ENCODE measurements at places on chromosomes 5 and 9.

GRCh38 chr5:68529581-68529980, 314.0 kb downstream of the PIK3R1 start:
- DNase-seq: peak; percentile 23

DNA sequence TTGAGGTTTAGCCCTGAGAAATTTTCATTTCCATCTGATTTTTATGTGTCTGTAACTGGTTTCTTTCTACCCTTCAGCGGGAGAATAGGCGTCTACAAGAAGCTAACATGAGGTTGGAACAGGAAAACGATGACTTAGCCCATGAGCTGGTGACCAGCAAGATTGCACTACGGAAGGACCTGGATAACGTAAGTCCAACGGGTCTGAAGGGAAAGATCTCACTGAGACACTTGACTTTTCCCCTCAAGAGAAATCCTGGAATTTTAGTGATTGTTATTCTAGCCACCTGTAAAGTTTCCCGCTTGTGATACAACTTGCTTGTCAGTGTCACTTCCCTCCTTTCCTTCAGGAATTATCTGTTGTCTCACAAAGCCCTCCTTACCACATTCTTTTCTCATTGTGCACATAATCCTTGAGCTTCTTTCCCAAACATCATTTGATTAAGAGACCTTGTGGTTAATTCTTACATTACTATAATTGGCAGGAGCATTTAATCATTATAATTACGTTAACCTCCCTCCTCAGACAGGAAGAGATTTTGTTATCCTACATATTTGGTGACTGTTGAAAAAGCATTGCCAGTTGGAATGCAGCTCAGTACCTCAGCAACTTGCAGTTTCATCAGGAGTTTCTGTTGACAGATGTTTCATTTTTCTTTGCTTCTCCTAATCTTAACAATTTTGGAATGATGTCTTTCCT, 56.9 kb downstream of the GPR21 start:
- no peak for DNase-seq

GRCh38 chr5:154466147-154466546, 11.9 kb downstream of the HAND1 start:
- no peak for DNase-seq

DNA sequence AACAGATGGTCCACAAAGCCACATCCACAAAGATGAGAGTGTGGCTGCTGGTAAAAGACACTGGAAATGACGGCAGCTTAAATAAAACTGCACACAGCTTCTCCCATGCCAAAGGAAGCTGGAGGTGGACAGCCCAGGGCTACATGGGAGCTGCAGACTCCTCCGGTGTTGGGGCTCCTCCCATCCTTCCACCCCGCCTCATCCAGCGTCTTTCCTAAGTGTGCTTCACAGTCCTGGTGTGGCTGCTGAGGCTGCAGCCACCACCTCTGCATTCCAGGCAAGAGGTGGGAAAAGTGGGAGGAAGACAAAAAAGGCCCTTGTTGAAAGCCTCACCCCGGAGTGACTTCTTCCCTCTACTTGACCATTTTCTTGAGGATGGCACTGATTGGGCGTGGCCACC, 37.0 kb upstream of the IRX4 start:
- no peak for DNase-seq

- no peak for DNase-seq
These were observed 182.3 kb downstream of the IRX2 start for GRCh38 chr5:2569176-2569575.

DNA sequence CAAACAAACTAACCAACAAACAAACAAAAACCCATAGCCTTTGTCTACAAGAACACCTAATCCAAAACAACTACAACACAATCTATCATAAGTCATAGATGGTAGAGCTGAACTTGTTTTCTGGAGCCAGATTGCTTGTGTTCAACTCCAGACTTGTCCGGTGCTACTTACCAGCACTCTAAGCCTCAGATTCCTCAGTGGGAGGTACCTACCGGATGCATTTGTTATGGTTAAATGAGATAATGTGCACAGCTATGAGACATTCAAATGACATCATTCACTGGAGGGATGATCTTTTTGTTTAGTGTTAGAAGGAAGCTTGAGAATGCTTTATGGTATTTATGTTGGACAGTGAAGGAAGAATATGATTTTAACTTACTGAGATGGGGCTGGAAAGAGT, 592.9 kb upstream of the C9orf72 start:
- DNase-seq: no peak

GRCh38 chr9:68883224-68883623, 130.7 kb downstream of the PRKACG start:
- no peak for DNase-seq

DNA sequence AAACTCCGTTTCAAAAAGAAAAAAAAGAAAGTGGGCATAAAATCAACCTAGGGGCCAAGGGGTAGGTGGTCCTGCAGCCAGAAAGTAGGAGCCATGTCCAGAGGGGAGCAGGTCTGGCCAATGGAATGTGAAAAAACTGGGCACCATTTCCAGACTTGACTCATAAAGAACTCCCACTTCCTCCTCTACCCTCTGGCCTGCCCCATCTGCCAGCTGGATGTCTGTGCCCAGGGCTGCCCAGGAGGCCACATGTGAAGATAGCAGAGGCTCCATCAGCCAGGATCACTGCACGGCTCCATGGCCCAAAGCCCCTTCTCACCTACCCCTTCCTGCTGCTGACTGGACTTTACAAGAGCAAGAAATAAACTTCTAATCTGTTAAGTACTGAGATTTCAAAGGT, 42.1 kb upstream of the EEIG1 start:
- DNase-seq: peak; percentile 24

GRCh38 chr5:111453747-111454146, 58.6 kb downstream of the STARD4 start:
- DNase-seq: peak; percentile 66

GRCh38 chr5:178404987-178405386, 172.4 kb upstream of the PHYKPL start:
- DNase-seq: peak; percentile 38

GRCh38 chr5:110346893-110347358, 379.5 kb downstream of the TMEM232 start:
- no peak for DNase-seq

- peak; percentile 100 for DNase-seq
These were observed 89.4 kb downstream of the ANXA2R start for GRCh38 chr5:42950456-42951292.

DNA sequence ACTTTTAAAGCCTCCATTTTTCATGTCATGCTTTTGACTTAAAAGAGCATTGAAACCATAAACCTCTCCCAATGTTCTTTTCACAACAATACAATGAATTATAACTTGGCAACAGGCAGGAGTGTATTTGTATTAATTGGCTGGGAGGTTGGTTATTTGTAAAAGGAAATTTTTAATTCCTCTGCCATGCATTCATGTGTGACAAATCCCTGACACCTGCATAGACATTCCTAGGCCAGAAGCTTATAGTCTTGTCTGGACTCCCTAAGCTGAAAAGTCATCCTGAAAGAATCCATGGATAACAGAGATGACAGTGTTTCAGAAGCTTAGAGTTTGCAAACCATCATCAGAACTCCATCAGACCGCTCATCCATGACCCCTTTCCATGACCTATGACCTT, 76.3 kb upstream of the PTGER4 start:
- peak; percentile 72 for DNase-seq

- DNase-seq: no peak
These were observed 118.2 kb upstream of the RPS23 start for GRCh38 chr5:82396396-82396795.

DNA sequence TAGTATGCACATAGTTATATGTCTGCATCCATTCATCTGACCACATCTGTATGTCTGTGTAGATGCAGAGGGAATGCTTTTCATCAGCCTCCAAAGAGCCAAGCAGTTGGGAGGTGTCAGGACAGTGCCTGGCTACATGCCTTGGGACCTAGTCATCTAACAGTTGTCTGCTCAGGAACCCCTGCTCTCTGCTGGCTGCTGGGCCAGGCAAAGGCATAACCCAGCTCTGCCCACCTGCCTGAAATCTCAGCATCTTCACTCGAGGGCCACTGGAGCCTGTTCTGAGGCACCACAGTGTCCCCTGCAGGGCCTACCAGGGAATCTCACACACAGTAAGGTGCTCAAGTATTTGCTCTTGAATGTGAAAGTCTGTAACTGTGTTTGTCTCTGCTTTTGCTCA, 3.7 kb downstream of the C9orf50 start:
- DNase-seq: peak; percentile 56

- DNase-seq: no peak
These were observed 335.8 kb downstream of the GADD45G start for GRCh38 chr9:89940625-89941024.

GRCh38 chr5:142404046-142404477, 79.2 kb upstream of the SPRY4 start:
- no peak for DNase-seq

DNA sequence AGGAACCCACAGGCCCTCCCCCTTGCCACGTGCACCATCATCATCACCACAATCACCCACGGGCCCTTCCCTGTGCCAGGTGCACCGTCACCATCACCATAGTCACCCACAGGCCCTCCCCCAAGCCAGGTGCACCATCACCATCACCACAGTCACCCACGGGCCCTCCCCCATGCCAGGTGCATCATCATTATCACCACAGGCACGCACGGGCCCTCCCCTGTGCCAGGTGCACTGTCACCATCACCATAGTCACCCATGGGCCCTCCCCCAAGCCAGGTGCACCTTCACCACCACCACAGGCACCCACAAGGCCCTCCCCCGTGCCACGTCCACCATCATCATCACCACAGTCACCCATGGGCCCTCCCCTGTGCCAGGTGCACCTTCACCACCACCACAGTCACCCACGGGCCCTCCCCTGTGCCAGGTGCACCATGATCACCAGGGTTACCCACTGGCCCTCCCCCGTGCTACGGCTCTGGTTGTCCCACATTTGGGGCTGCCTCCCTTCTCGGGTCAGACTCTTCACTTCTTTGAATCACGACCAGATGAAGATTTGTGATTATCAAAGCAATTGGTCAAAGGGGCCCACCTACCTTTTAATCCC, 69.1 kb upstream of the OLFM1 start:
- no peak for DNase-seq

DNA sequence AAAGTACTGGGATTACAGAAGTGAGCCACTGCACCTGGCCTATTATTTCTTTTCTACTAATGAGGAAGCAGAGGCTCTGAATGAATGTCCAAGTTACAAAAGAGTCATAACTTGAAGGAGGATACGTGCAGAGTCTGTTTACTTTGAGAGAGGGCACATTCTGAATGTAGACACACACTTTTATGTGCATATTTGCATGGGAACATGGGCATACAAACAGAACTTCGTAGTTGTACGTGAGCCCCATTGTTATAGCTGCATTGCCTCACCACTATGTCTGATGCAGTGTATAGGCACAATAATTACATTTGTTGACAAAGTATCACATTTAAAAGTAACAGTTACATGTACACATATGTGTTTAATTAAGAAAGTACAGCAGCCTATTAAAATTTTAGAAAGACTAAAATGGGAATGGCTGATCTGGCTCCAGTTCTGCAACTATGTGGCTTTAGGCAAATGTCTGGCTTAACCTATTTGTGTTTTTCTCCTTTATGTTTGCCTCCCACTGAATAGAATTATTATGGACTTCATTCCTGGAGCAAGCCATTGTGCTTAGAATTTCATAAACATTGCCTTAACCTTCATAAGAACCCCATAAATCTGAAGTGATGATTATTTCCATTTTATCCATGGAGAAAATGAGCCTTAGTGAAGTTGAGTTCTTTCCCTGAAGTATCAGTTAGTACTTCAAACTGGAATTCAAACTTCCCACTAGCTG, 3.0 kb upstream of the DPYSL3 start:
- DNase-seq: no peak

DNA sequence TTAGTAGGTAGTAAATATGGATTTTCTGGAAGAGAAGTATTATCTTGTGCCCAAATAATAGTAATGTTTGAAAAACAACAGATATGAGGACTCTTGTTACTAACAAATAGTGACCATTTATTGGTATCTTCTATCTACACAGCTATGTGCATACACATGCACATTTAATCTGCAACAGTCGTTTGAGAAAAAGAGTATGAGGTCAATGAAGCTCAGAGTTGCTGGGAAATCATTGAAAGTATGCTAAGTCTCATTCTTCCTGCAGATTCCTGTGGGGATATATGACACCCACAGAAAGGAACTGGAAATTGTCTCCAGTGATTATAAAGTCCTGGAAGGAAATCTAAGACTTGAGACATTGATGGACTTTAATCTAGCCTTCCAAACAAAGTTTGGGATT, 40.1 kb upstream of the RNF180 start:
- no peak for DNase-seq

DNA sequence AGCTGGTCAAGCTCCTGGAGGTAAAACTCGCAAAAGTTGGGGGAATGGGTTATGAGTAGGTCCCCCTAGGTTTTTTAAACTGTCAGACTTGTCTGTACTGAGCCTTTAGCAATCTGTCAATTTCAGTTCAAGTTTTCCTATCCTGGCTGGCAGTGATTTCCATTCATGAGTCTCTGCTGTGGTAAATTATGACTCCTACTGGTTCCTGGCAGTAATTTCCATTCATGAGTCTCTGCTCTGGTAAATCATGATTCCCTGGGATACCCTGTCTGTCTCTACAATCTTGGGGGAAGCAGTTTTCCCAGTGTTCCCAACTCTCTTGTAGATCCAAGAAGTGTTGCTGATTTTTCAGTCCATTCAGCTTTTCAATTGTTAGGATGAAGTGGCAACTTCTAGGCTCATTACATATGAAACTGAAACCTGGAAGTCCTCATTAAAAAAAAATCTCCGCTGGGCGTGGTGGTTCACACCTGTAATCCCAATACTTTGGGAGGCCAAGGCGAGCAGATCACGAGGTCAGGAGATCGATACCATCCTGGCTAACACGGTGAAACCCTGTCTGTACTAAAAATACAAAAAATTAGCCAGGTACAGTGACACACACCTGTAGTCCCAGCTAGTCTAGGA, 91.3 kb upstream of the GPBP1 start:
- DNase-seq: no peak

GRCh38 chr5:95332158-95332557, 47.3 kb upstream of the MCTP1 start:
- DNase-seq: no peak

DNA sequence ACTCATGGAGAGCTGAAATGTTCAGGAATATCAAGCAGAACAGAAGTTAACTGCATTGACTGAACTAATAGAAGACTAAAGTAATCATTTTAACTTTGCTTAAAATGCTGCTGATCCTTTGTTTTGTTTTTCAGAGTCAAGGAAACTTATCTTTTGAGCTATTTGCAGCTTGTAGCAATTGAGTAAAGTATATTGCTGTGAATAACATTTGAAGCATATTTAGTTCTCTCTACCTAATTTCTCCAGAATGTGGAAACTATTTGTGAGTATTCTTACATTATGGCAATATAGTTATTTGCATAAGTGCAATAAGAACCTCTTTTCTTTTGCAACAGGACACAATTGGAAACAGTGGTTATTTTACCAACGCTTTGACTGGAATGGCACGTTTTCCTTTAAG, 5.3 kb upstream of the SOX30 start:
- no peak for DNase-seq

DNA sequence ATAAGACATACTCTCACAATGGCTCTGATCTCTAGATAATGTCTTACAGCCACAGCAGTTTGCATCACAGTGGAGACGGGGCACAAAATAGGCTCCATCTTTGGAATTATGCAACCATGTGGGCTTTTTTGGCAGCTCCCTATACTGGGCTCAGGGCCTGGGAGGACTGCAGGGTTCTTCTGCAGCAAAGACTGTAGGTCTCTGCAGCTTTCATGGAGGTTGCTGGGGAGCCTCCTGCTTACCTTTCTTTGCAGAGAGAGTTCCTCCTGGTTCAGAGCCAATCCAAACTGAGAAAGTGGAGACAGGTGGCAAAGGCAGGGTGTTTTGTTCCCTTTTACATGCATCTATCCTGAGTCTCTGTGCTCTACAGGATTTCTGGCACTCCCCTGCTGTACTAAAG, 558.0 kb downstream of the TLR4 start:
- no peak for DNase-seq

- no peak for DNase-seq
These were observed 2.6 kb downstream of the ABL1 start for GRCh38 chr9:130837643-130838042.
